ENCODE measurements at places on chromosomes 12 and 14. TPM values are rescaled to one million over a fixed set of nuclear protein-coding genes. Genes with fewer than 3 reads are reported as not detected.

DNA sequence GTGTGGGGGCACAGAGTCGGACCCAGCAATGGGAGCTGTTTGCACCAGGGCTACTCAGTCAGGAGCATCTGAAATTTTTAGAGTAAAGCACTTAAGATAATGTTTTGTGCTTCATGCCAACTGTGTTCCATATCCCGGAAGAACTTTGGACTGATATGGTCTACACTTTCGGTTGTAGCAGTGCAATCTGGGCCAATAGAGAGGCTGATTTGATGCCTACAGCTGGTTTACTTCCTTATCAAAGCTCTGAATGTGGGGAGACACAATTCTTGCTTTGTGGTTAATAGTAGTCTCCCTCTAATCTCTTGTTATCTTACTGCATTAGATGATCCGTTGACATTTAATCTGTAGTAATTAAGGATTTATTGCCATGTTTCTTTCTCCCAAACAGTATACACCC is 7.8 kb upstream of the VDR start:
- no peak for DNase-seq

GRCh38 chr12:3135522-3136461 is 58.6 kb downstream of the TSPAN9 start:
- no peak for DNase-seq

DNA sequence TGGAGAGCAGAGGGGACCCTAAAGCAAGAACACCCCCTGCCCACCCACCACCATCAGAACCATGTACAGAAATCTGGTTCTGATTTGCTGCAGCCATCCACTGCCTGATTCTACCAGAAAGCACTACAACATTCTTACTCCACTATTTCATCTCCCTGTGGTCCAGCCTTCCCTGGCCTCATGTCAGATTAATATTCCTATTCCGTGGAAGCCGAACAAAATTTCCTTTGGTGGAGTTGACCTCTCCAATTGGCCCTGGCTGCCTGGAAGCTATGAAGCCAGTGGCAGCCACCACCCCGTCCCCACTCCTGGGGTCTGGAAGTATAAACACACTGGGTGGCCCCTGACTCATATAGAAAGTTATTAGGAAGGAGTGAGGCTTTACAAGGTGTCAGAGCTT is 60.2 kb downstream of the ANO2 start:
- DNase-seq: no peak

GRCh38 chr12:132305991-132306884 is 23.2 kb downstream of the GALNT9 start:
- no peak for DNase-seq

DNA sequence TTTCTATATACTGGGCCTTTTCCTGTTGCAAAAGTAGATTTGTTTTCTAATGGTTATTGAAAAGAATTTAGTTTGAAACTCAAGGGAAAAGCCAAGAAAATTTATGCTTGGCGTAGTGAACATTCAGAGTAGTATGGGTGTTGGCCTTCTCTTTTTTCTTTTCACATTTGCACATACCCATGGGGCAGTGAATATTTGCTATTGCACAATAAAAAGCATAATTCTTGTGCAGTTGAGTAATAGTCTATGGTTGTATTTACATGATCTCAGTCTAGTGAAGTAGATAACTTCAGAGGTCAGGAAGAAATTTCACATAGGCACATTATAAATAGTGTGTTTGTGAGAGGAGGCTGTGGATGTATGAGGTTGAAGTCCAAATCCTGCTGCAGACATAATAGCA is 158.1 kb downstream of the FLRT2 start:
- no peak for DNase-seq

GRCh38 chr14:97407701-97408407 is 610.7 kb downstream of the VRK1 start:
- no peak for DNase-seq

DNA sequence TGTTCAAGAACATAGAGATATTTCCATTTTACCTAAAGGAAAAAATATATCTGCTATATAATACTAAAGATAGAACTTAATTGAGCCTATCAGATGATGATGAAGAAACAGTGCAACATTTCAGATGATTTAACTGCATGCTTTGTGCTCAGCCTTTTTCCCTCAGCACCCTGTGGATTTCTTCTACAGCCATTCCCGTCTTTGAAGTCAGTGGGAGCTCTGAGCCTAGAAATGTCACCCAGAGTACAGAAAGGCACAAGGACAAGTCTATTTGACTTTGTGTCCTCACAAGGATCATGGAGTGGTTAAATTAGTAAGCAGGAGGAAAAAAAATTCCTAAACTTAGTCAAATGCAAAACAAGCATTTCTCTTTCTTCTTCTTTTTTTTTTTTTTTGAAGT is 994.0 kb upstream of the FLRT2 start:
- DNase-seq: no peak

DNA sequence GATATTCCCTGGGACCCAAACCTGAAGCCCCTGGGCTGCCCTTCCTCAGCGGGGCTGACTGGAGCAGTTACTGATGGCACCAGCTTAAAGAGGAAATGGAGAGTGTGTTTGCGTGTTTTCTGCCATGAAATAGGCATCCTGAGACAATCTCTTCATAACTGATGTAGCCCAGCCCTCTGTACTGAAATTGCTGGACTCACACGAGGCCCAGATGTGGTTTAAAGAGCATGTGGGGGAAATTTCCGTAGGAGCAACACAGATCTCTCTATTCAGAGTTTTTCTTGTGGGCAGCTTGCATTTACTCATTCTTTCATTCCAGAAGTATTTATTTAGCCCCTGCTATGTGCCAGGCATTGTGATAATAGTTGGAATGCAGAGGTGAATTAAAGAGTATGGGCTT is 782.1 kb upstream of the TBX3 start:
- no peak for DNase-seq

DNA sequence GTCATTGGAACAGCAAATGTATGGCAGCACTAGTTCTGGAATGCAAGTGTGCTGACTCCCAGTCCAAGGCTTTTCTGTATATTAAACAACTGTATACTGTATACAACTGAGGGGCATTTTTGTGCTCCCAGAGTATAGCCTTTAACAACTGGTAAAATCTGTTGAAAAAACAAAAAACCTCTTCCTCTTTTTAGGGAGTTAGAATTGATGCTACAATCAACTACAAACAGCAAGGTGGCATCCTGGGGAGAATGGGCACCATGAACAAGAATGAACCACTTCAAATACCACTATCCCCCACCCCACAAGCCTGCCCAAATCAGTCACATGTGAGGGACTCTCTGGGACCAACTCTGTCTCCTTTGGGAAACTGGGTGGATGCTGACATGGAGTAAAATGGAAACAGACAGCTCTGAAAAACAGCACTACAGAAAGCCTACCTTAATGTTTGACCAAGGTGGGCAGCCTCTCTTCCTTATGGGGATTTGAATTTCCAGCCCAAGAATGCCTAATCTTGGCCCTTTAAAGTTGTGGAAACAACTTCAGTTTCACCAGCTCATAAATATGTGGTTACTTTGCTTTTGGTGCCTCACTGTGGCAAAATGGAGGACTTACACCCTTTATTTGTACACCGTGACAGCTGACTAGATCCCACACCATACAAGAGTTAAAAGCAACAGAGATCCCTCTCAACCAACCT is 7.5 kb downstream of the VTI1B start:
- DNase-seq: no peak

DNA sequence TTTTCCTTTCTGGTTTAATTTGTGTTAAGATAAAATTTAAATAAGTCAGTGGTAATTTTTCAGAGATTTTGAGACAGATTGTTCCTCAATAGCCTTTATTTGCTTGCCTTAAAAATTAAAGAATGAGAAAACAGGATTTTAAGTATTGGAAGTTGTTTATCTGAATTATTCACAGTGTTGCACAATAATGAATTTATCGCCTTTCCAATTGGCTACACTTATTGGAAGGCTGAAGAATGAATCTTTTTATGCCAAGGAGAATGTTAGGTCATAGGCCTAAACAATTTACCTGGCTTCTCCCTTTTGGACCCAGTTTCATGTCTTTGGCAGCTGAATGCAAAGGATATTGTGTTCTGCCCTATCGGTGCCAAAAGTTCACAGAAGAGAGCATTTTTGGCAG is 250.2 kb downstream of the NPAS3 start:
- no peak for DNase-seq

- no peak for DNase-seq
Measured at GRCh38 chr14:82595466-82595865, 1061.8 kb upstream of the SEL1L start.

- DNase-seq: no peak
Measured at GRCh38 chr14:95189367-95190132, 32.2 kb upstream of the DICER1 start.

DNA sequence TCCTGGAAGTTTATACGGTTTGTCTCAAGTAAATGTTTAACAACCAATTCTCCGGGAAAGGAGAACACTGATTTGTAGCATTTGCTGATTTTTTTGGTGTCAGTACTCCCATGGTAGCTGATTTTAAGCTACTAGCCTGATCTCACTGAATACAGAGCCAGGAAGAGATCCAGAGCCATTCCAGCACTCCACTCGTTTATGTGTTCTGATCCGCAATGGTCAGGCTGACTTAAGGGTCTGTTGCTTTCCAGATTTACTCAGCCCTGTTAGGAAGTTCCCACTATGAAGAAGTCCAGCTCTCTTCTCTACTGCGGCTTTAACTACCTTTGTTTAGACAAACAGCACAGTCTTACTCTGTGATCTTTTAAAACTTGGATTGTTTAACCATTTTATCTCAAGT is 38.0 kb upstream of the NID2 start:
- no peak for DNase-seq

DNA sequence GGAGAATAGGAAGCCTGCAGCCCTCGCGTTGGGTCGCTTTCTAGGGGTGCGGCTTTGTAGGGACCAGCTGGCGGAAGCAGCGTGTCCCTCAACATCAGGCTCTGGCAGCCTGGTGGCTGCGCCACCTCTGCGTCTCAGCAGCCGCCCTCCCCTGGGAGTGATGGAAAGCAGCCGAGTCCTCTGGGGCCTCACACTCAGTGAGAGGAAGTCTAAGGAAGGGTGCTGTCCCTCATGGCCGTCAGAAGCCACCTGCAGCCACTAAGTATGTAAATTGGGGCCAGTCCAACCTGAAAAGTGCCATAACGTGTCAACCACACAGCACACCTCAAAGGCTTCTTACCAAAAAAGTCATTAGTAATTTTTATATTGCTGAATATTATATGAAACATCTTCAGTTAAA is 80.3 kb downstream of the WDR20 start:
- DNase-seq: no peak

DNA sequence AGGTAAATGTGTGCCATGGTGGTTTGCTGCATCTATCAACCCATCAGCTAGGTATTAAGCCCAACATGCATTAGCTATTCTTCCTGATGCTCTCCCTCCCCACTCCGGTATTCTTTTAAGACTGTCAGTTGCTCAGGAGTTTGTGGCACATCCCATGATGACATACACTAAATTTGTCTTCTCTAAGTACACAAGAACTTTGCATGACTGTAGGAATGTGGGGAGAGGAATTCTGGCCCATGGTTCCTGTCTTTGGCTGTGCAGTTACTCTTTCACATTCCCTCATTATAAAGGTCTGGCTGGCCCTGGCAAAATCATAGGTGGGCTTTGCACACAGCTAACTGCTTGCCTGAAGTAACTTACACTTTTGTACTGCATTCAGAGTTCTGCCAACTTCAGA is 30.3 kb downstream of the HMGA2 start:
- no peak for DNase-seq

- DNase-seq: no peak
Measured at GRCh38 chr12:2447861-2448260, 346.9 kb upstream of the FKBP4 start.

GRCh38 chr12:62190689-62191490 is 69.3 kb upstream of the USP15 start:
- no peak for DNase-seq

DNA sequence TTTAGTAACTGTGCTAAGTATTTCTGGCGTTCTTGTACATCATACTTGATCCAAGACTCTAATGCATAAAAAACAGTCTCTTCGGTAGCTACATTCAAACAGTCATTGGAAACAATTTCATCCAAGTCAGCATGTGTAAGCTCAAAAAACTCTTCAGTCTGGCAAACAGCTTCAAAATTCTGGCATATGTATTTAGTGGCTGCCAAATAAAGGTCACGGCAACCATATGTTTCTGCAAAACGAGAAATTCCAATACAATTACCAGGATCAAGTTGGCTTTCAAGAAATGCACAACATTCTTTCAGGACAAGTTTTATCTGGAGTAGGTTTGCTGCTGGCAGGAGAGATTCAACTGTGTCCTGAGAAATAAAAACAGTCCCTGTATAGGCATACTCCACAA is 16.5 kb downstream of the KLHL28 start:
- DNase-seq: no peak

GRCh38 chr14:100711493-100711892 is 15.2 kb upstream of the DLK1 start:
- no peak for DNase-seq

The SOS2 gene
- total RNA-seq: 26.3 TPM

The SLC8A3 gene
- not detected for total RNA-seq

The METTL3 gene
- total RNA-seq: 37.7 TPM

The FLVCR2 gene
- total RNA-seq: 0.75 TPM

The RDH5 gene
- total RNA-seq: 3.6 TPM

The PPP1CC gene
- total RNA-seq: 93.1 TPM

The CLEC2D gene
- total RNA-seq: 10.1 TPM

The TPH2 gene
- total RNA-seq: not detected

The KRT77 gene
- not detected for total RNA-seq

The C1S gene
- 4.0 TPM for total RNA-seq

The MYF5 gene
- total RNA-seq: not detected

The C12orf50 gene
- total RNA-seq: not detected

The AHNAK2 gene
- total RNA-seq: 121 TPM

Measured in kidney epithelial cell (primary cell).